ENCODE measurements at places on chromosomes 16 and 17.

GRCh38 chr17:57552114-57552624 is 192.9 kb downstream of the CCDC182 start:
- DNase-seq = peak; percentile 15

- DNase-seq = no peak
These were observed 82.9 kb upstream of the FOXF1 start for GRCh38 chr16:86427433-86427851.

GRCh38 chr17:68346448-68346847 is 55.2 kb downstream of the ARSG start:
- peak; percentile 53 for DNase-seq

DNA sequence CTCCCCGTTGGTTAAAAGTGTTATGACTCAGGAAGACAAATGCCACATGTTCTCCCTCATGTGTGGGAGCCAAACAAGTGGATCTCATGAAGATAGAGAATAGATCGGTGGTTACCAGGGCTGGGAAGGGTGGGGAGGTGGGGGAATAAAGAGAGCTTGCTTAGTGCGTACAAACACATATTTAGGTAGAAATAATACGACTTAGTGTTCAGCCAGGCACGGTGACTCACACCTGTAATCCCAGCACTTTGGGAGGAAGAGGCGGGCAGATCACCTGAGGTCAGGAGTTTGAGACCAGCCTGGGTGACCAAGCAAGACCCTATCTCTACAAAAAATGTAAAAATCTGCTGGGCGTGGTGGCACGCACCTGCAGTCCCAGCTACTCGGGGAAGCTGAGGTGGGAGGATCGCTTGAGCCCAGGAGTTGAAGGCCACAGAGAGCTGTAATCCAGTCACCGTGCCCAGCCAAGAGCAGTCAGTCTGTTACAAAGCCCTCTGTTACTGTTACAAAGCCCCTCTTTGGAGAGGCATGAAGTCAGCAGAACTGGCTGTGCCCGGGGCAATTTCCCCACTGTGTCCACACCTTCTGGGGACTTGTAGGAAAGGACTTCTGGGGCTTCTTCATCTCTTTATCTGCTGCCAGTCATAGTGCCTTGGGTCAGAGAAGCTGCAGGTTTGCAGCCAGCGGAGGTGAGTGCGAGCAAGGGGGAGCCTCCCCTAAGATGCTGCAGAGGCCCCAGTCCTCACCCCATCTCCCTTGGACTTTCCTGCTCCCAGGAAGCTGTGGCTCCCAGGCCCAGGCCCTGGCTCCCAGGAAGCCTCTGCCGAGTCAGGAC is 4.3 kb upstream of the ALDH3A1 start:
- DNase-seq = no peak

DNA sequence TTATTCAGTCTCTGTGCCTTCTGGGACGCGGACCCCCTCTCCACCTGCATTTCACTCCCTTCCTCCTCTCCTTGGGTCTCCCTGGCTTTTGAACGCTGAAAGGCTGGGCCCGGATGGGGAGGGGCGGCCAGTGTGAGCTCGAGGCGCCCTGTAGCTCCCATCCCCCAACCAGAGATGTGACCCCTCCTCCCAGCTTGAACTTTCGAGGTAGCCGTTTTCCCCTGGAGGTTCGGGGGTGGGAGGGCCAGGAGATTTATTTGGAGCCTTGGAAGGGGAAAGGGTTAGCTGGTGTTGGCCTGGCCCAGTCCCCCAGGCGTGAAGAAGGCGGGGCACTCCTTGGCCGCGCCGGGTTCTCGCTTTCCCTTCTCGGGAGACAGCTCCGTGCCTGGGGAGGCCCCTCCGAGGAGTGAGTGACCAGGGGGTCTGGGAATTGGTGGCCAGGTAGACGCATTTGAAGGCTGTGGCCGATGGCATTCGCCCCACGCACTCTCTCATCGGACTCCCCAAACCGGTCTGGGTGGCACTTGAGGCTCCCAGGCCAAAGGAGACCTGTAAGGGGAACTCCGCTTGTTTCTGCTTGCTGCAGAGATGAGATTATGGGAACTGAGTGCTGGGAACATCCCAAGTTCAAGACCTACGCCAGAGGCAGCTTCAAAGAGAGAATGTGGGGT is 942 bp downstream of the LDAF1 start:
- DNase-seq = no peak

GRCh38 chr16:15482068-15482747 is 47.8 kb downstream of the BMERB1 start:
- DNase-seq = no peak

DNA sequence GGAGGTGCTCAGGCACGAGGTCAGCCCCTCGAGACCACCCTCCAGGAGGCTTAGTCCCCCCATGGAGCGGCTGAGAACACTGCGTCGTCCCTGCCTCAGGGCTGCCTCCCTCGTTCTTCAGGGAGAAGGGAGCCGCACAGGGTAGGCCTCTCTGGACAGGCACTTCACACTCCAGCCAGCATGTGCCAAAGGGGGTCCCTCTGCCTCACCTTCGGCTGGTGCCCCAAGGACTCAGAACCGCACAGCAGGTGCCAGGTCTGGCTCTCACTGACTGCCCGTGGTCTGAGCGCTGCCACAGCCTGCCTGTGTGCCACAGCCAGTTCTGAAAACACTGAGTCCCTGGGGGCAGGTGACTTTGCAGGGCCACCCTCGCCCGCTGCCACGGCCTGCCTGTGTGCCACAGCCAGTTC is 7.1 kb downstream of the P2RX5 start:
- no peak for DNase-seq

DNA sequence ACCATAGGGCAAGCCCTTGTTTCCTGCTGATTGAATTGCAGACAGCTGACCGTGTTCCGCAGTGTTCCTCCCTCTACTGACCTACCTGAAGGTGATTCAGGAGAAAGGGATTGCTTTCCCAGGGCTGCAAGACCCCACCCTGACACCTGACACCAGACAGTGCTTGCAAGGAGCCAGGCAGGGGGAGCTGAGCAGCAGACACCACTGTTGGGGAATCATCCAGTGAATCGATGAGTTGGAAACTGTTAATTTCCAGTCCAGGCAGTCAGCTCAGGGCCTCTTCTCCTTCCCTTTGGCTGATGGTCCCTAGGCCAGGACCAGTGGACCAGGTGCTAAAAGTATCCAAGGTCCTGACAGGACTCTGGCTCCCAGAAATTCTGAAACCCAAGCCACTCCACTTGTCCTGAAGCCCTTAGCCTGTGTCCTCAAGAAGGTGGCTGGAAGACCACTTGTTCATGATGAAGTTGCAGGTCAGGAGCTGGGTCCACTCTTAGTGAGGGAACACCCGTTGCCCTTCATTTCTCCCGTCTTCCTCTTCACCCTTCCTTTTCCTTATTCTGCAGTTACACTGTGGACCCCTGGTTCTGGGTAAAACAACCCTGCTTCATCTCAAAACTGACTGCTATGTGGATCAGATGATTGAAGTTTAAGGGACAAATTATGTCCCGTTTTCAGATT is 9.5 kb upstream of the UNK start:
- no peak for DNase-seq

GRCh38 chr16:56849690-56850680 is 15.0 kb upstream of the SLC12A3 start:
- no peak for DNase-seq

- DNase-seq = no peak
These were observed 238.0 kb downstream of the PHKB start for GRCh38 chr16:47699106-47699505.

GRCh38 chr17:74316220-74316619 is 9.8 kb upstream of the KIF19 start:
- no peak for DNase-seq

- DNase-seq = no peak
These were observed 32.8 kb downstream of the DRC3 start for GRCh38 chr17:18005496-18005895.

DNA sequence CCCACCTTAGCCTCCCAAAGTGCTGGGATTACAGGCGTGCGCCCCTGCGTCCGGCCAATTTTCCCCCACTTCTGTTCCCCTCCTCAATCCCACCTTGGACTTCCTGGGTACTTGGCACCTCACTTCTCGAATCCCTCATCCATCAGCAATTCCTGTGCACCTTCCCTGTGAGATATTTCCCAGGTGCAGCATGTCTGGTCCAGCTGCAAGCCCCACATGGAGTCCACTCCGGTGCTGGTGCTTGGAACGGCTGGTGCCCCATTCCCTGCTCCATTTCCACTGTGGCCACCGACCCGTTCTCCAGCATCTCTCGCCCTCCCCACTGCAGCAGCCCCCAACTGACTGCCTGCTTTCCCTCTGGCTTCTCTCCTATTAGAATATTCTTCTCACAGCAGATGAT is 35.3 kb downstream of the NOL11 start:
- no peak for DNase-seq

GRCh38 chr16:54648575-54648974 is 282.1 kb upstream of the IRX5 start:
- DNase-seq = no peak

DNA sequence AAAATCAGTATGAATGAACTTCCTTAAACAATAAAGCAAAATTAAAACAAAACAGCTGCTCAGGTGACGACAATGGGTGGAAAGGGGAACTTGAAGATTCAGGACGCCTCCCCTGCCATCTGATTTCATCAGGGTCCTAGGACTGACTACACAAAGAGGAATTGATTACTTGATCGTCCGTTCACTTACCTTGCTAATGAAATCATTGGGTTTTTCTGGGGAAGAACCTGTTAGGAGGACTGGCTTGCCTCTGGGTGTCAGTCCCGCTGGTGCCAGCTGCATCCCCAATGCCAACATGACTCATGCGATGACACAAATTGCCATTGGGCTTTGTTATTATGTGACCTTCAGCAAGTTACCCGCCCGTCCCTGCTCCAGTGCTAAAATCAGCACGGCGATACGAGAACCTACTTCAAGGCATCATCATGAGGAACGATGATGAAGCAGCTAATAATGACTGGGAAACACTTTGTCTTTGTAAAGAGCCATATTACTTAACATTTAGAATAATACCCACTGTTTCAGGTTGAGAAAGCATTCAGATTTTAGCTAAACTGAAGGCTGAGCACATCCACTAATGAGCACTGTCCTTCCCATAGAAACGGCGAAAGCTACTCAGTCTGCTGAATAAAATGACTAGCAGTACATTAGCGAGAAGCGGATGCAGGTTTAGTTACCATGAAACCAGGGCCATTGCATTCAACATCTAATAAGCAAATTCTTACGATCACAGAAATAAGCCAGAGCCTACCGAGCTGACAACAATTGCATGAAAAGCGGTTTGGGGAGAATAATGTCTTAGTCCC is 139.4 kb downstream of the ZFHX3 start:
- no peak for DNase-seq

- no peak for DNase-seq
These were observed 130.1 kb upstream of the TMEM97 start for GRCh38 chr17:28188841-28189263.

DNA sequence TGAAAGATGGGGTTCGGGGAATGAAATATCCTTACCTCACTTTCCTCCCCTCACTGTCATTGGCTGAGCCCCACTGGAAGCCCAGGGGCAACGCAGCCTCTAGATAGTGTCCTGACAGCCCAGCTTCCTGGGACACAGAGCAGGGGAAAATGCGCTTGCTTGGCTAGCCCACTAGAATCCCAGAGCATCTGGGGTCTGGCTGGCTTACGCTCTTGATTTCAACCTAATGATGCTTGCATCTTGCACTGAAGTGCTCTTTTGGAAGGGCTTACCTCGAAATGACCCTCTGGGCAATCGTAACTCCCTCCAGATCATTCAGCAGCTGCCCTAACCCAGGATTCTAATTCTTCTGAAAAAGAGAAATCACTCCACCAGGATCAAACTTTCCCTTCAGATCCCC is 147.6 kb downstream of the SOX9 start:
- DNase-seq = no peak

- no peak for DNase-seq
These were observed 314.2 kb downstream of the CPPED1 start for GRCh38 chr16:12489357-12489990.

GRCh38 chr17:39702901-39703893 is 3.3 kb downstream of the ERBB2 start:
- no peak for DNase-seq

DNA sequence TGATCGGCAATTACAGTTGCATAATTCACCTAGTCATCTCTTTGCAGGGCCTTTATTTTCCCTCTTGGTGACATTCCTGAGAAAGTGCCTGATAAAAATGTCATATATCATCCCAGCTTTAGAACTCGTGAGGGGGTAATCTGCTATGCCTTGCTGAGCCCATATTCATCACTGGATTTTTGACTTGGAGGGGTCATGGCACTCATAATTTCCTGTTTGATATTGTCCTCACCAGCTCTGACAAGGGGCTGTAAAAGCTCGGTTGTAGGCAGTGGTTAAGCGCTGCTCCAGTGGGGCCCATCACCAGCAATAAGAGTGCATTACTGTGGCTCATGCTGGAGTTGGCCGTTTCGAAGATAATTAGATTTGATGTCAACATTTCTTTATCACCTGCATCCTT is 227.3 kb downstream of the IRX3 start:
- DNase-seq = no peak

DNA sequence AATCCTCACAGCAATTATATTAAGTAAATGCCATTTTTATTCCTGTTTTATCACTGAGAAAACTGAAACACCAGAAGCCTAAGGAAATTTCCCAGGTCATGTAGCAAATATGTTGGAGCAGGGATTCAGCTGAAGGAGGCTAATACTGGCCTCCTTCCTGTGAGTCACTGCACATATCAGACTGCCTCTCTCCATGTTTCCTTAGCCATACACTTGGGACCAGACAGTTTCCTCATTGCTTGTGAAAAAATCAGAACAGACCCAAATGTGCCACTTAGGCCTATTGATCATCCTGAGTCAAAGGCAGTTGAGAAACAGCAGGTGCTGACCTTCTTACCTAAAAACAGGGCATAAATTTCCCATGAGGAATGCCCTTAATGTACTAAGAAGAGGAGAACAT is 18.9 kb upstream of the ELAC2 start:
- no peak for DNase-seq

DNA sequence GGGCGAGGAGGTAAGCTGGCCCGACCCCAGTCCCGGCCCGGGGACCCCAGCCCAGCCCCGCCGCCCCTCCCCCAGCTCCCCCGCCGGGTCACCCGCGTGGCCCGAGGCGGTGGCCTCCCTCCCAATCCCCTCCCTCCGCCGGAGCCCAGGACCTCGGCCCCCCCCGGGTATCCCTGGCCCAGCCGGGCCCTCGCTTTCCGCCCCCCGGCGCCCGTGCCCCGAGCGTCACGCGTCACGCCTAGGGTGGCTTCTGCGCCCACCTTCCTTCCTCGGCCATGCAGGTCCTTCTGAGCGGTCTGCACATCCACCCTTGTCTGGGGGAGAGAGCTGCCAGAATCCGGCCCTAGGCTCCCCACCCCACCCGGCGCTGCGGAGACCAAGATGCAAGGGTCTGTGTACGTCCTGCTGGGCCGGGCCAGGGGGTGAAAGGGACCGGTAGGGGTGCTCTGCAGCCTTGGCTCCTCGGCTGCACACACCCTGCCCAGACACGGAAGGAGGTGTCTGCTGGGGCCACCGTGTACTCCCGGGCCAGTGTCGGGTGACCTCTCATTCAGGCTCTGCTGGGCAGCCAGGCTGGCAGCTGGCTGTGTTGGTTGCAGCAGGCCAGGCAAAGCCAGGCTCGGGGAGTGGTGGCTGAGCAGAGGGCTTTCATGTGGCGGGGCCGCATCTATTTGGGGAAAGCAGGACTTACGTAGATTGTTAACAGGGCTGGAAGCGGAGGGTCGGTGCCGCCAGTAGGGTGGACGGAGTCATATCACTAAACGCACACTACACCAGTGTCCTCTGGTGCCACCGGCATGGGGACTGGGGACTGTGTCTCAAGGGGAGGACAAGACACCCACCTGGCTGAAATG is 754 bp downstream of the RAB11FIP4 start:
- no peak for DNase-seq

GRCh38 chr17:81484195-81484979 is 28.2 kb downstream of the ACTG1 start:
- DNase-seq = peak; percentile 89

GRCh38 chr16:83472776-83473501 is 334.8 kb upstream of the HSBP1 start:
- DNase-seq = no peak

GRCh38 chr16:55494994-55495421 is 13.9 kb upstream of the LPCAT2 start:
- DNase-seq = no peak

Data from naive thymus-derived CD8-positive, alpha-beta T cell (primary cell).